Lower leg skin (tissue), 4 donors: ENCODE measurements at places on chromosomes 2 and 18. TPM values are rescaled to one million over a fixed set of nuclear protein-coding genes. Genes with fewer than 3 reads are reported as not detected.

The DTYMK gene
- total RNA-seq, result 6.6 TPM

The SNTG2 gene
- total RNA-seq, result 10.5 TPM

The NAT8 gene
- total RNA-seq, result not detected

DNA sequence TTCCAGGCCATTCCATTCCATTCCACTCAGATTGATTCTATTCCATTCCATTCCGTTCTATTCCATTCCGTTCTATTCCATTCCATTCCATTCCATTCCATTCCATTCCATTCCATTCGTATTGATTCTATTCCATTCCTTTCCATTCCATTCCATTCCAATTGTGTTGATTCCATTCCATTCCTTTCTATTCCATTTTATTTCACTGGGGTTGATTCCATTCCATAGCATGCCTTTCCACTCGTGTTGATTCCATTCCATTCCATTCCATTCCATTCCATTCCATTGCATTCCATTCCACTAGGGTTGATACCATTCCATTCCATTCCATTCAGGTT is 1142.3 kb downstream of the RPIA start:
- DNase-seq, result no peak

DNA sequence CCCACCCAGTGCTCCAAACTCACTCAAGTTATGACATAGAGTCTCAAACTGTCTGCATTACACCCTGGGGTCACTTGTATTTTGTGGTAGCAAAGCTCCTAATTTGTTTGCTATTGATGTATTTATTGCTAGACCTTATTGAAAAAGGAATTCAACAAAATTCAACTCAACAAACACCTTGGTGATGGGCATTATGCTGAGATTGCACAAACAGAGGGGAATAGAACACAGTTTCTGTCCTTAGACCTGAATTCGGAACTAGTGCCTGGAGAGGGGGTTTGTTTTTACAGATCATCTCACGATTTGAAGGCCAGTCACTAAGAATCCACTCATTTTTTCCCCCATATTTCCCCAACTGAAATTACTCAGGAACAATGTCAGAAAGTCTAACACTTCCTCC is 53.5 kb upstream of the MAPK4 start:
- DNase-seq, result no peak

GRCh38 chr2:200677721-200678532 is 92.1 kb downstream of the AOX1 start:
- peak; percentile 26 for DNase-seq

DNA sequence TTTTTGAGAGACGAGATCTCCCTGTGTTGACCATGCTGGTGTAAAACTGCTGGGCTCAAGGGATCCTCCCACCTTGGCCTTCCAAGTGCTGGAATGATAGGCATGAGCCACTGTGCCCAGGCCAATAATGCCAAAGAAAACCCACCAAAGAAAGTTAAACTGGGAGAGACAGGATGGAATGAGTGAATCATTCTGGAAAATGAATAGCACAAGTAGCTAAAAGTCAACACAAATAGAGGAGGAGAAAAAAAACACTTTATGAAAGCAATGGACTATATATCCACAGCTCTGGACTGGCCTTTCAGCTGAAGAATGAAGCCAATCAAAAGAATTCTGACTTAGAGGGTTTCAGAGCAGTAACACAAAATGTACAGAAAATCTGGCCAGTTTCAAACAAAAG is 23.9 kb downstream of the IAH1 start:
- DNase-seq, result no peak

DNA sequence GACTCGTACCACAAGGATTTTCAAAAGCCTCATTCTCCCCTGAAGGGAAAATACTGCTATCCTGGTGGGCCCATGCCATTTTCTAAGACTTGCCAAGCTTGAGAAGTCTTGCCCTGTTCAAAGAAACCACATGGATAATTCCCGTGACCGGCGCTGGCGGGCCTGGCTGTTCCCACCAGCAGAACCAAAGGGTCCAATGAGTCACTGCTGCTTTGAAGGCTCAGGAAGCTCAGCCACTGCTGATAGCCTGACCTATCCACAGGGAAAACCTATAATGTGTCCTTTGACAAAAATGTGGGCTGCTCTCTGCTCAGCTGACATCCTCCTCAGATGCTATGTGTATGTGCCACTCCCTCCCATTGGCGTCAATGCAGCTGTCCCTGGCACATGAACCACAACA is 137.9 kb upstream of the RAB12 start:
- DNase-seq, result no peak

- no peak for DNase-seq
Measured at GRCh38 chr18:33755931-33756560, 178.0 kb downstream of the ASXL3 start.
